ENCODE measurements at places on chromosomes 4 and X.
A peak's percentile ranks its signal among the peaks of the same experiment; 100 is the strongest.

DNA sequence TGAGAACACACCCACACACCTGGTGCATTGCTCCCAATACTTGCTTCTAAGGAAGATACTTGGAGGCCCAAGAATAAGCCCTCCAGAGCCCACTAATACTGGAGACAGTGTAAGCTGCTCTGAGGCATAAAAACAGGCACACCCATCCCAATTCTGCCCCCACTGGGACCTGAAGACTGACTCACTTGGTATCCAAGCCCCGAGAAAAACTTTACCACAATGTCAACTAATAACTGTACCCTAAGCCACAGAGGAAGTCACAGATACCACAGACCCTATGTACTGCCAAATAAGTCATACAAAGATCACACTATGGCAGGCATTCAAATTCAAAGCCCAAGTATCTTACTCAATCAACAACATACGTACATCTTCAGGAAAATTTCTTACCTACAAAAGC lies 398.2 kb upstream of the SPANXN1 start:
- DNase-seq = no peak

- no peak for DNase-seq
Measured at GRCh38 chrX:41695426-41695825, 6.7 kb downstream of the GPR34 start.

DNA sequence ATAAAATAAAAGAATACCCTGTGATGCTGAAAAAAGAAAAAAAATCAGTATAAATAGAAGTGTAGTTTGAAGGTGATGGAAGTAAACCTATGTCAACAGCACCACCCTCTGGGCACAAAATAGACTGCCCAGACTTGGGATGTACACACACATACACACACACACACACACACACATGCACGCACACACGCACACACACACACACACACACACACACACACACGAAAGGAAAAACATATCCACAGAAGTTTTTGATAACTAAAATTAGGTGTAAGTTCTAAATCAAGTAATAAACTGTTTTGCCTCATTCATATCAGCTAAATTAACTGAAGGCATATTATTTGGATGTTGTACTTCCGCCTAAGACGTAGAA lies 40.5 kb downstream of the ANXA5 start:
- DNase-seq = peak; percentile 51

- DNase-seq = no peak
Measured at GRCh38 chr4:140611854-140612253, 43.1 kb upstream of the UCP1 start.

DNA sequence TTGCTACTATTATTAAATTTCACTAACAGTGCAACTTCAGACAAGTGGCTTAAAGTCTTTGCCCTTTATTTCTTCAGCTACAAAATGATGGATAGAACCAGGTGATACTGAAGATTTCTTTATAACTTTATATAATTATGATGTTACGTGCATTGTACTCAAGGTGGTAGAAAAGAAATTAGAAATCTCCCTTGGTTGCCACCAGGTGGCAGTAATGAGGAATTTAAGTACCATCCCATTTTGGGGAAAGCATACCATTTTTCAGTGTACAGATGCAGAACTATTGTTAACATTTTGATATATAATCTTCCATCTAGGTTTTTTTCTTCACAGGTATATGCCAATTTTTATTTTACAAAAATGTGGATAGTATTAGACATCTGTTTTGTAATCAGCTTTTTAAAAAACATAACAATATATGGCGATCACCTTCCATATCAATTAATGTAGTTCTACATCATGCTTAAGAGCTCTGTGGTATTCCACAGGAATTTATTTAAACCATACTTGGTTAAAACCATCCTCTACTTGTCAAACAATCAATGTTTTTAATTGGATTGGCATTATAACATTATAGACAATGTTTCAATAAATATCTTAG lies 37.7 kb upstream of the RAB33B start:
- DNase-seq = peak; percentile 18

DNA sequence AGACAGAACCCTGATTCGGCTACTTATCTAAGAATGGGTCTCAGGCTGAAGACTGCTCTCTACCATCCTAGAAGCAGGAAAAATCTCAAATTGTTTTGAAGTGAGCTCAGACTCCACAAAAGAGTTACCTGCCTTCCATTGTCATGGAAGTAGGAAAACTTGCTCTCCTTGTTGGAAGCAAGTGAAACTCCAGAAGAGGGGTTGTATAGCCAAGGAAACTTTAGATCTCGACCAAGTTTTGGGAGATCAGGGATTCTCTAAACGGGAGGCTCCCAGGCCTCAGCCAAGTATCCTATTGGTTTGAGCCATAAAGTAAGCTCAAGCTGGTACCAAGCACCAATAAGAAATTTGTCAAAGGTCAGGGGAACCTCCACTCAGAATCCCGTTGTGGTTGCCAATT lies 9.2 kb upstream of the FHDC1 start:
- DNase-seq = no peak

GRCh38 chr4:152321398-152321797 lies 214.5 kb downstream of the FBXW7 start:
- DNase-seq = no peak

DNA sequence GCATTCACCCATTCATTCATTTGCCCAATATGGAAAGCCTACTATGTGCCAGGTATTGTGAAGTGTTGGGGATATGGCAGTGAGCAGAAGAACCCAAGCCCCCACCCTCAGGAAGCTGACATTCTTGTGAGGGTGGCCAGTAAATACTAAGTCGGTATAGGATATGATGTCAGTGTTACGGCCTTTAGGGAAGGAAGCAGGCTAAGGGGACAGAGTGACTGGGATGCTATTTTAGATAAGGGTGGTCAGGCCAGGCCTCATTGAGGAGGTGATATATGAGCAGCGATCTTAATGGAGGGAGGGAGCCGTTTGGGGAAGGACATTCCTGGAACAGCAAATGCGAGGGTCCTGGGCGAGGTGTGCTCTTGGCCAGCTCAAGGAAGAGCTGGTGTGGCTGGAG lies 2.0 kb downstream of the ATP6AP1 start:
- no peak for DNase-seq

GRCh38 chrX:1334854-1335253 lies 1.7 kb upstream of the IL3RA start:
- no peak for DNase-seq

DNA sequence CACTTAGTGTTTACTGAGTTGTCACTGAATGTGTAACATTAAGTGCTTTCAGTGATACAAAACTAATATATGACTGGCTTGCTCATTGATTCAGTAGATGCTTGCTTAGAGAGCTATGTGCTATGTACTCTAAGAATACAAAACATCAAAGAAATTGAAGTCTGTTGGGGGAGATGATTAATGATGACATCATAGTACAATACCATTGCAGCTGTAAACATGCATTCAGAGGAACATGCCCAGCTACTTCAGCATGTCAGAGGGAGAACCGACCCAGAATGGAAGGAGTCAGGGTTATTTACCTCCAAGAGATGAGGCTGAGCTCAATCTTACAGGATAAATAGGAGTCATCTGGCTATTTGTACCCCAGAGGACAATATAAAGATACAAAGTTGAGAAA lies 290.8 kb downstream of the TENM3 start:
- no peak for DNase-seq

- no peak for DNase-seq
Measured at GRCh38 chr4:35673137-35673536, 571.2 kb downstream of the ARAP2 start.

DNA sequence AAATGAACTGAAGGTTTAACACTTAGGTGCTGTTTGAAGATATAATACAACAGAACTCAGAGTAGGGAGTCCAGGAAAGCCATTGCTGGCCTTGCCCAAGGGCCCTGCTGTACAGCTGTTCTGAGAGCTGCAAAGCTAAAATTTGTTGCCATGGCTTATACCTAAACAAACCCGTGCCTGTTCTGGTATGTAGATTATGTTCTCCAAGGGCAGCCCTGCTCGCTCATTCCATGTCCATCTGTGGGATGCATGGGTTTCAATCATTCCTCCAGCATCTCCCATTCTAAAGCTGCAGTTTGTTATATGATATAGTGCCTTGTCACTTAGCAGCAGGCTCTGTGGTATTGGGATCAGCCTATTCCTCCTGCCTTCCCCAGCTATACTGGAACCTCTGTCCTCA lies 80.8 kb upstream of the BMPR1B start:
- no peak for DNase-seq

GRCh38 chrX:123424546-123424945 lies 240.5 kb downstream of the GRIA3 start:
- DNase-seq = no peak

- DNase-seq = no peak
Measured at GRCh38 chrX:138740341-138740740, 28.8 kb upstream of the FGF13 start.

DNA sequence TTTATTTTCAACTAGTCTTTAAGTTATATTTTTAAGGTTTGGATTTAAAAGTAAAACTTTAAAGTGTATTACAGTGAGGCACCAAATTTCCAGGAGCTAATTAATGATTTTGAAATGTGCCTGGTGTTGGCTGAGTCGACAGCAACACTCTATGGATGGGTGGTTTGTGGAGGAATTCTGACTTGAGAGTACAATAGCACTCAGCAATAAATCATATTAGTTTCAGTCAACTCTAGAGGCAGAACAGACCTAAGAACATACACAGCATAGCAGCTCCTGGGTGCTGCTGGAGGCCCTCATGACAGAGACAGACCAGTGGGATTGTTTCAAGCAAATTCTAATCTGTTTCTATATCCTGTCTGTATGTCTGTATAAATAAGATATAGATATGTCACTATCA lies 673.4 kb downstream of the TRIML1 start:
- no peak for DNase-seq

GRCh38 chrX:31209005-31209628 lies 137.3 kb upstream of the FTHL17 start:
- DNase-seq = no peak

GRCh38 chr4:6781113-6781512 lies 1.4 kb upstream of the KIAA0232 start:
- DNase-seq = no peak

- DNase-seq = no peak
Measured at GRCh38 chr4:103719105-103719829, 518 bp downstream of the TACR3 start.

DNA sequence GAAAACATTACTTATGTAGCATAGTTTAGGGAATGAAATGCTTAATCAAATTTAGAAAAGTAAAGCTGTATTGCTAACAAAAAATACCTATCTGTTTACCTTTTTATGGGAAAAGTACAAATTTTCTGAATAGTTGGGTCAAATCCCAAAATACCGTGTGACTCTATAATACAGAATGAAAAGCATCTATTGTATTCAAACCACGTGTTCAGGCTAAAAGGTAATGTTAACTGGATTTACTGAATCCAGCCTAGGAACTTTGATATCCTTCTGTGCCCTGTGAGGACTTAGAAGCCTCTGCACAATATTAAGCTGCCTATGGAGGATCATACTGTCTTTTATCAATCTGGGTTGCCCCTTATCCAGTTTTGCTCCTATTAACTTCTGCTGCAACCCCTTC lies 36.3 kb upstream of the AGA start:
- DNase-seq = no peak

GRCh38 chr4:4395371-4395770 lies 8.5 kb downstream of the NSG1 start:
- DNase-seq = no peak

- DNase-seq = no peak
Measured at GRCh38 chrX:132740316-132741123, 217.9 kb downstream of the HS6ST2 start.

GRCh38 chrX:39574178-39574577 lies 523.6 kb downstream of the BCOR start:
- DNase-seq = no peak

GRCh38 chr4:13618212-13618806 lies 9.2 kb downstream of the BOD1L1 start:
- no peak for DNase-seq

DNA sequence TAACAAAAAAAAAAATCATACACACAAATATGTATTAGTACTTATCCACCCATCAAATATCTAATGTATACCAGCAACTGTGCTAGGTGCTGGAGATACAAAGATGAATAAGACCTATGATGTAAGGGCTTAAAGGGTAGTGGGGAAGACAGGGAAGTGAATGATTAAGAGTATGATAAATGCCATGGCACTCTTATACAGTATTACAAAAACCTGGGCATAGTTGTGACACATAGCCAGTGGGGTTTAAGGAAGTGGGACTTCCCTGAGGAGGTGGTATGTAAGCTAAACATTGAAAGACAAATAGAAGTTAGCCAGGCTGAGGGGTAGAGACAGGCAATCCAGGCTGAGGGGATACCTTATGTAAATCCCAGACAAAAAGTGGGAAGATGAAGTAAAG lies 23.5 kb downstream of the CHM start:
- DNase-seq = no peak

- DNase-seq = no peak
Measured at GRCh38 chrX:1109580-1110119, 102.8 kb downstream of the CRLF2 start.

DNA sequence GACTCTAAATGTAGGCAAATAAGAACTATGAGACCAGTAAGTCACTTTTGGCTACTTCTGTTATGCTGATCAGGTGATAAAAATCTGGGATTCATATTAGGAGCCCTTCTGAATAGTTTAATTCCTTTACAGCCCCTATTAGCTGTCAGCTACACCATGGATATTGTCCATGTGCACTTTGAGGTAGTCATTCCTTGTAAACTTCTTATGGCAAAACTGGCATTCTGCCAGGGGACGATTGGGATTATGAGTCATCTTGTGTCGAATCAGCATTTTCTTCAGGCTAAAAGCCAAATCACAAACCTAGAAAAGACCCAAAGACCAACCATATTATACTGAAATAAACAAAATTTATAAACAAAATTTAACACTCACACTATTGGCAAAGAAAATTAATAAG lies 227.6 kb downstream of the PRDM5 start:
- no peak for DNase-seq

DNA sequence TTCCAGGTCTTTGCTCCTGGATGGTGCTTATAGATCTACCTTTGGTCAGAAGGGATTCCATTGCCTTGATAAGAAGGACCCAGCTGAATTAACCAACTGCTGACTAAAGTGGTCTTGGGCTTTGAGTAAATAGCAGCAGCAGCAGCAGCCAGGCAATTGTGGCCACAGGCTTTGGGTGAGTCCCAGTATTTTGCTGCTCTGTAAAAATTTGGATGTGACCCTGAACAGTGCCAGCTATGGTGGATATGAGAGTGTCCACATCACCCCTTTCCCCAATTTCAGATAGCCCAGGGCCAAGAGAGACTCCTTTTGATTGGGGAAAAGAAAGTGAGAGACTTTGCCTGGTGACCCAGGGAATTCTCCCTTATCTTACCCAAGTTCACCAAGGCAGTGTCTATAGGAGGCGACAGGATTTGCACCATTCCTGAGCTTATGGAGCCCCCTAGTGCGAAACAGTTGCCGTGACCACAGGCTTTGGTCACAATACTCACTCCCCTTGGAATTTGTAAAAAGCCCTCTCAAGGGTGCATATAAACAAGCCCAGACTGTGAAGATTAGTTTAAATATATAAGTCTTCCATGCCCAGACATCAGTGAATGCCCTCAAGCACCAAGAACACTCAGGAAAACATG lies 518.0 kb downstream of the TMA16 start:
- DNase-seq = no peak

- no peak for DNase-seq
Measured at GRCh38 chr4:152166567-152166966, 369.3 kb downstream of the FBXW7 start.

All from AG09319 (cell line).